ENCODE measurements at places on chromosomes 3 and 15.

DNA sequence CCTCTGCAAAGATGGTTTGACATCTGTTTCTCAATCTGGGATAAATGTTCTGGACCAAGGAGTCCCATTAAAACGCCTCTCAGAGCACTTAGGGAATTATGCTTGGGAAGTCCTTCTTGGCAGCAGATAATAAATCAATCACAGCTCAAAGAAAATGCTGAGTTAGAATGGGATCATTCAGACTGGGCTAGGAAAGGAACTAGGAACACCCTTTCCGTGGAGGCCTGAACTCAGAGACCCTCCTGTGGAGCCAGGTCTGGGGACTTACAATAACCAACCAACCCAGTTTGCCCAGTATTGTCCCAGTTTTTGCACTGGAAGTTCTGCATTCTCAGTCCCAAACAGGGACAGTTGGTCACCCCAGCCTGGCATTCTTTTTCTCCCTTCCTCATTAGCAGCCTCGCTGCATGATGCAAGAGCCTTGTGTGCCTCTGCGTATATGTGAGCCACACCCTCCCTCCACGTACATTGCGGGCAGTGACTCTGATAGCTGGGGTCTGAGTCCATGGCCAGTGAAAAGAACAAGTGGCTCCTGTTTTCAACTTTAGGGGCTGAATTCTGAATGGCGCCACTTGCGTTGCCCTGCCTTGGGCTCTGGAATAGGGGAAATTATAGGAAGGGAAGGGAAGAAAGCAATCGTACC, 88.7 kb downstream of the SEMA5B start:
- peak; percentile 3 for DNase-seq

DNA sequence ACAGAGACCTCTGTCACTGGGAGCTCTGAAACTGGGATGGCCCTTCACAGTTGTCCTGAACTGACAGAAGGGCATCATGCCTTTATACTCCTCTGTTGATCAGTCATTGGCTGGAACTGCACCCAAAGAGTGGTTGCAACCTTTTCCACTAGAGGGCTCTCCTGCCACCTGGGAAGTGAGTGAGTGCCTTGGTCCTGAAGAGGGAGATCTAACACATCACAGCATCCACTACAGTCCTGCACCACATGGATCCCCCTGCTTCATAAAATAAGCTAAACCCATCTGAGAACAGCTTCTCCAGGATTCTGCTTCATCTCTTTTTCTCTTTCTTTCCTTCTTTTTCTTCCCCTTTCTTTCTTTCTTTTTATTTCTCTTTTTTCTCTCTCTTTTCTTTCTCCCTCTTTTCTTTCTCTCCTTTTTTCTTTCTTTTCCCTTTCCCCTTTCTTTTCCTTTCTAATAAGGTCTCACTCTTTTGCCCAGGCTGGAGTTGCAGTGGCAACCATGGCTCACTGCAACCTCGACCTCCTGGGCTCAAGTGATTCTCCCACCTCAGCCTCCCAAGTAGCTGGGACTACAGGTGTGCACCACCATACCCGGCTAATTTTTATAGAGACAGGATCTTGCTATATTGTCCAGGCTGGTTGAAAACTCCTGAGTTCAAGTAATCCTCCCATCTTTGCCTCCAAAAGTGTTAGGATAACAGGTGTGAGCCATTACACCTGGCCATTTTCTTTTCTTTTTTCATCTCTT, 42.8 kb upstream of the RAF1 start:
- peak; percentile 69 for DNase-seq

GRCh38 chr3:66485291-66485968, 15.4 kb downstream of the LRIG1 start:
- no peak for DNase-seq

DNA sequence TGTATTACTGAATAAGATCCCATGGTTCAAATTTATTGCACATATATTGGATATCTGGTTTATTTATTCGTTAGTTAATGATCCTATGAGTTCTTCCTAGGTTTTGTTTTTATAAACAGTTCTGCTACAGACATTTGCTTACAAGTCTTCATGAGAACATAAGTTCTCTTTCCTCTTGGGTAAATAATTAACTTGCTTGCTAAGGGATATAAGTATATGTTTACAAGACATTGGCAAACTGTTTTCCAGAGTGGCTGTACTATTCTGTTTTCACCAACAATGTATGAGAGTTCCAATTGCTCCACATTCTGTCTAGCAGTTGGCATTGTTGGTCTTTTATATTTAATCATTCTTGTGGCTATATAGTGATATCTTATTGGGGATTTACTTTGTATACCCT, 341.8 kb upstream of the GBE1 start:
- no peak for DNase-seq

GRCh38 chr15:89362203-89363101, 27.8 kb upstream of the POLG start:
- no peak for DNase-seq

Measured in CD4-positive, alpha-beta T cell treated with Interleukin-12 subunit alpha and Interleukin-12 subunit beta, for 1 hour (primary cell).